Stimulated activated CD8-positive, alpha-beta memory T cell treated with anti-CD3 and anti-CD28 coated beads, Interleukin-7, amount 100 ng/mL, for 1 hour (primary cell): ENCODE measurements at places on chromosomes 3 and 15.

DNA sequence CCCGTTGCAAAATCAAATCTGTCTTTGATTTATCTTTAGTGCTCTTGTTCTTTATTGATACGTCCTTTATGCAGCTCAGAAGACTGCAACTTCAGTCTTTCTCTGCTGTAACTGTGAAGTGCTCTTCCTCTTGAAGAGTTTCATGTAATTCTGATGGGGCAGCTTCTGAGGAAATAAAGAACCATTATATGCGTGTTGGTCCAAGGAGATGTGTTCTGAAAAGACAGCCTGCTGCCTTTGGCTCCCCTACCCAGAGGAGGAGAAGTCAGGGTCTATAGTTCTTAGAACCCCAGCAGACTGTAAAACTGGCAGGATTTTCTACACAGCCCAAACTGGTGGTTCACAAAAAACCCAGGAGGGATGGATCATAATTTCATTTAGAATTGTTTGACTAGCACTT, 22.4 kb upstream of the ABHD10 start:
- no peak for DNase-seq

- DNase-seq = no peak
Observed at GRCh38 chr3:56980798-56981390, 79.6 kb upstream of the SPATA12 start.

DNA sequence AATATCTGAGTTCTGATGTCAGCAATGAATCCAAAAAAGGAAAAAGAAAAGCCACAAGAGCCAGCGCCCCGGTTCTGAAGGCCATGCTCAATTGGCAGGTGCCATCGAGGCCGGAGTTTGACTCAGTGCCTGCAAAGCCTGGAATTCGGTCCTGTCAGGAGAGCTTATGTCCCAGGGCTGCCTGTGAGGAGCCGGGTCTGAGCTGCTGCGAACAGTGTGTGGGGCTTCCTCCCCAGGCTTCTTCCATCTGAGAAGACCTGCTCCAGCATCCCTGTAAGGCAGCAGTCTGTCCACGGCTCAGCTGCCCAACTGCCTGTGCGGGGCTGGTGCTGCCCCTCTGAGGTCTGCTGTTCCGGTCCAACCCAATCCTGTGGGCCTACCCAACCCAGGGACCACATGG, 46.1 kb downstream of the ROPN1B start:
- DNase-seq = no peak

DNA sequence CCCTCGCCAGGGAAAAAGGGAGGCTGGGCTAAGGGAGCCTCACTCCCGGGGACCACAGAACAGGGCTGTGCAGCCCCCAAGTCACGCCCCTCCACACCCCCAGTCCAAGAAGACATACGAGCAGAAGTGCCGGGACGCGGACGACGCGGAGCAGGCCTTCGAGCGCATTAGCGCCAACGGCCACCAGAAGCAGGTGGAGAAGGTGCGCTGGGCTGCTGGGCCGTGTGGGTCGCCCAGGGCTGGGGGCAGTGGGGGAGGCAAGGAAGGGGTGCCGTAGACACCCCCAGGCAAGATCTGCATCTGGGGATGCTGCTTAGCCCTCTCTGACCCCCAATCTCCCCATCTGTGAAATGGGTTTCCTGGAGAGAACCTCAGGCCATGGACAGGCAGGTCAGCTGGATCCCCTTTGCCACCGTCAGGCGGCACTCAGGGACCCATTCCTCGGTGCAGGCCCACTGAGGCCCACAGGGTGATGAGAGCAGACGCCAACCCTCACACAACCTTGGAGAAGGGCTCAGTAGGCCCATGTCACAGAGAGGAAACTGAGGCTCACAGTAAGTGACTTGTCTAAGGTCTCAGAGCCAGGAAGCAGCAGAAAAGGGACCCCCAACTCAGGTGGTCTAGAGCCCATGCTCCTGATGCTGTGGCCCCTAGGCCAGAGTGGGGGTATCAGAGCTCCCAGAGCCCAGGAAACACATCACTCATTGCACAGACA, 33.7 kb downstream of the PSTPIP1 start:
- no peak for DNase-seq

- DNase-seq = no peak
Observed at GRCh38 chr3:56322862-56323261, 145.4 kb downstream of the ERC2 start.

GRCh38 chr15:22895465-22896190, 57.2 kb downstream of the NIPA2 start:
- DNase-seq = no peak

GRCh38 chr3:41200669-41201021, 1.3 kb downstream of the CTNNB1 start:
- no peak for DNase-seq

DNA sequence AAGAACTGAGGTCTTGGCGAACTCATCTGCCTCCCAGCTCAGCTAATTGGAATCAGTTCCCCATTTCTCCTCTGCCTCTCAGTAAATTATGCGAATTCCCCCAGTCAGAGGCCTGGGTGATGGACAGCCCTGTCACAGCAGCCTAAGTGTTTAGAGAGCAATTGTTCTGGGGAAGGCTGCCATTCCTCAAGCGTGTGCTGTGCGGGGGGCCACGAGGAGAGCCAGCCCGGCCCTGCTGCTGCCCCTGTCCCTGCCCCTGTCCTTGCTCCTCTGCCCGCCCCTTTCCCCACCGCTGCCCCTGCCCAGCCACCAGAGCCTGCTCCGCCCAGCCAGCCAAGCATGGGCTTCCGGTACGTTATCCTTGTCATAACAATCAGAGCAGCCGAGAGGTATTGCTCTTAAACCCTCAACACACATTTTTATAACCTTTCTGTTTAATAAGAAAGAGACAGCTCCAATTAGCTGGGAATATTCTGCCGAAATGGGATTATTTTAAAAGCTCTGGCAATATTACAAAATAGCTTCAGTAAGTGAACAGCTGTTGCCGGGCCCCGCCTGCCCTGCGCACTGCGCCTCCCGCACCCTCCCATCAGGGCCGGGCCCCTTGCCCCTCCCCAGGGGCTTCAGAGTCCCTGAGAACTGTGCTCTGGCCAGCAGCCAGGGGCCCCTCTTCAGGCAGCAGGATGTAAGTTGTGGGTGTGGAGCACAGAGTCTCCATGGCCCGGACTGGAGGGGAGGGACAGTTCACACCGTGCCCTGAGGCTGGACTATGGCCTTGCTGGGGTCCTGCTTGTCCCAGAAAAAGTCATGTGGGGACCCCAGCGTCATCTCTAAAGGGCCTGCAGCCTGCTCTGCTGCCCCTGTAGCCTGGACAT, 12.4 kb upstream of the CACNA2D2 start:
- DNase-seq = no peak

GRCh38 chr15:90291679-90292356, 26.3 kb downstream of the NGRN start:
- no peak for DNase-seq

DNA sequence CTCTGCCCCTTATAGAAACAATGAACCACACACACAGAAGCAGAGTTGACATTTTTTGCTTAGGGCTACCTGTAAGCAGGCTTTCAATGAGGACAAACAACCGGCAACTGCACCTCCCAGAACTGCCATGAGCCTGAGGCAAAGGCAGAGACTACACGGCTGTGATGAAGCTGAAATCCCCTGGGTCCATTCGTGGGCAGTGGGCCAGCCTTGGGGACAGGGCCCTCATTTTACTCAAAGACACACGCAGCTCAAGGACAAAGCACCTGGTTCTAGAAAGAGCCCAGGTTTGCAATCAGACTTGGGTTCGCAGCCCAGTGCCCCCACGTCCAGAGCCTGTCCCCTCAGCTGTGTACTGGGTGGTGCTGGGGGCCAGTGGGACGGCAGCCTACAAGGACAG, 17.9 kb downstream of the FAM174B start:
- no peak for DNase-seq

- no peak for DNase-seq
Observed at GRCh38 chr3:40872258-40872920, 326.9 kb upstream of the CTNNB1 start.

DNA sequence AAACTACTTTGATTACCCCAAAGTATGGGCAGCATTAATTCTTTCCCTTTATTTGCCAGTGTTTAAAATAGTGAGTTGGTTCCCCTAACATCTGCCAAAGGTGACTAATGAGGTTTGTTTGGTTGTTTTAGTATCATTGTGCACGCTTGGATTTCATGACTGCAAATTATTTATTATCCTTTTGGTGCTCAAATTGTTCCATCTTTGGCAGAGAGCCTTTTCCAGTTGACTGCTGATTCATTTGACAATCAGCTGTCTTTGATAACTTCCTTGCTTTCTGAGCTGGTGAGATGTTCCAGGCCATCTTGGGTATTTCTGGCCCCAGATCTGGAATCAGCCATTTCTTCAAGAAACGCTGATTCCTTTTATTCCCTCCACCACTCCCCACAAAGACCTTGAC, 8.9 kb downstream of the DLEC1 start:
- DNase-seq = no peak

- DNase-seq = no peak
Observed at GRCh38 chr3:44995142-44995770, 19.2 kb downstream of the EXOSC7 start.

DNA sequence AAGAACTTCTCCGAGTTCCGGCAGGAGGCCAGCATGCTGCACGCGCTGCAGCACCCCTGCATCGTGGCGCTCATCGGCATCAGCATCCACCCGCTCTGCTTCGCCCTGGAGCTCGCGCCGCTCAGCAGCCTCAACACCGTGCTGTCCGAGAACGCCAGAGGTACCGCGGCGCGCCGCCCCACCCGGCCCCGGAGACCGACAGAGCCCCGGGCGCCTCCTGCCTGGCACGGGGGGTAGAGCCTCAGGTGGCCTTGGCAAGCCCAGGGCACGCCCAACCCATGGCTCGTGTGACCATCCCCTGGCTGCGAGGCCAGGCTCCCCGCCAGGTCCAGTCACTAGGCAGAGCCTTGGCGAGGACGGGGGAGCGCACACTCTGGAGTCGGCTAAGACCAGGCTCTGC, 134.1 kb downstream of the LRRK1 start:
- DNase-seq = no peak

DNA sequence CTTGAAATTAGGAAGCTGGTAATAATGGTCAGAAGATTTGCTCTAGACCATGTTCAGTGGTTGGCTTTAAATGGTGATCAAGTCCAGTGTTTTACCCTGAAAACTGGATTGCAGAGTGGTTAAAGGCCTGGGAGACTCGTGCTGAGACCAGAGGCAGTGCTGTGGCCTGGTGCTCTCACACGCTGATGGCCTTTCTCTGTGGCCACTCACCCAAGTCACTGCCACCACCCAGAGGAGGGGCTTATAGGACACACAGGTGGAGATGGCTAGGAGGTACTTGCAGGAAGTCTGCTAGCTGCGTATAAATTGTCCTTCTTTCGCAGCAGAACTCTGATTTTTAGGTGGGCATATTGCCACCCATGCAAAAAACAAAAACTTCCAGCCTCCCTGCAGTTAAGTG, 6.2 kb upstream of the EHD4 start:
- DNase-seq = no peak

DNA sequence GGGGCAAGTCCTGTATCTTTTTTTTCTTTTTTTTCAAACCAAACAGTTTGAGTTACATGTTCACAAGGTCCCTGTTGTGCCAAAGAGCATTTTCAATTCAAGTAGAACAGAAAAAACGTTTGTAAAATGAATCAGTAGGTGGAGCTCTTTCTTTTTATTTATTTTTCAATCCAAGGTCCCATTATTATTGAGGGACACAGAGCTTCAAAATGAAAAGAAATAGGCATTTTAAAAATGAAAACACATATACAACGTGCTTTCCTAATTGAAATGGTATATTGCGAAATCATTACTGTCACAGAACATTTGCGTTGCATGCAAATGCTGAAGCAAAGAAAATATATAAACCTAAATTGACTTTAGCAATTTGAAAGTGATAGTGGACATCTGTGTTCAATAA, 711.0 kb downstream of the MECOM start:
- DNase-seq = no peak

DNA sequence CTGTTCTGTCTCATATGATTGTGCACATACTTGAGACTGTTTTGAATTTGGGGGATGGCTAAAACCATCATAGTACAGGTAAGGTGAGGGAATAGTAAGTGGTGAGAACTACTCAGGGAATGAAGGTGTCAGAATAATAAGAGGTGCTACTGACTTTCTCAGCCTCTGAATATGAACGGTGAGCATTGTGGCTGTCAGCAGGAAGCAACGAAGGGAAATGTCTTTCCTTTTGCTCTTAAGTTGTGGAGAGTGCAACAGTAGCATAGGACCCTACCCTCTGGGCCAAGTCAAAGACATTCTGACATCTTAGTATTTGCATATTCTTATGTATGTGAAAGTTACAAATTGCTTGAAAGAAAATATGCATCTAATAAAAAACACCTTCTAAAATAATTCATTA, 5.1 kb downstream of the CCR5 start:
- no peak for DNase-seq

- no peak for DNase-seq
Observed at GRCh38 chr15:81966631-81967030, 79.2 kb downstream of the MEX3B start.

DNA sequence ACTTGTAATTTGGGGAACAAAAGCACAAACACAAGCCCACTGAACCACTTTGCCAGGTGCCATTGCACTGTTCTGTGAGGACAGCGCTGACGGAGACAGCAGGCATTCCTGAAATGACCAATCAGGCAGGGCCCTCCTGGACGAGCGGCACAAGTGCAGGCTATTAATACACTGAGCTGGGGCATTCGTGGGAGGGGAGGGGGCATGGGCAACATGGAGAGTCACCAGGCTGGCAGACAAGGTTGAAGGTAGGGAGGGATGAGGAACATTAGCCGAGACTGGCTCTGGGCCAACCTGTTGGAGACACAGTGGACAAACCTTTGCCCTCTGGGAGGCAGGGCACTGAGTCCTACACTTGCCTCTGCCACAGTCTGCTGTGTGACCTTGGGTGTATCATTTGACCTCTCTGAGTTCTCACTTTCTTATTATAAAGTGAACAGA, 45.6 kb downstream of the NOX5 start:
- no peak for DNase-seq

- no peak for DNase-seq
Observed at GRCh38 chr3:50574444-50574831, 5.1 kb downstream of the HEMK1 start.

DNA sequence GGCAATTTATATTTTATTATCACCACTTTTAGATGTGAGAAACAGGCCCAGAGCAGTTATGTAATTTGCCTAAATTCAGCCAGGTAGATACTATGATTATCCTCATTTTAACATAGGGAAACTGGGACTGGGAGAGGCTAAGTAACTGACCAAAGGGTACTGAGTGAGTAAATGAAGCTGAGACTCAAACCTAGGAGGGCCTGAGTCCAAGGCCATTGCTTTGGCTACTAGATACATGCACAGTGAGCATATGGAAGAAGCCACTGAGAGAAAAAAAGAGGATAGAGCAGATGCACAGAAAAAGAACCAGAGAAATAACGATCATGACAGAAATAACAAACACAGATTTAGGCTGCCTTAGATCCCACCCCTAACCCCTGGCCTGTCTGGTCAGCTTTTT, 33.6 kb downstream of the USF3 start:
- DNase-seq = no peak

DNA sequence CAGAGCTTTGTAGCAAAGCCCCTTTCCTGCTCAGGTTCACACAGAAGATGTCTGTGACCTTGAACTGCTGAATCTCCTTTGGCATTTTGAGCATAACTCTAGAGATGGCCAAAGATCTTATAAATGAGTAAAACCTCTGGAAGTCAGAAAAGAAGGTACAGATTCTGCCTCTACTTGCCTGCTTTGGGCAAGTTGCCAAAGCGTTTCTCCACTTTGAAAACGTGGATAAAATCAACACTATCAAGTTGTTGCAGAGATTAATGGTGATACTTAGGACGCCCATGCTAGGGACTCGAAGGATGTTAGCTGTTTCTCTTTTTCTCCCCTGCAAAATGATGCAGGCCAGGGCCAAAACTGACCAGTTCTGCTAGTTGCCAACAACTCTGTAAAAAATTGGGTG, 68.0 kb upstream of the CMTM7 start:
- no peak for DNase-seq

GRCh38 chr3:59467476-59467875, 417.7 kb upstream of the CFAP20DC start:
- no peak for DNase-seq
